ENCODE measurements at places on chromosomes 13 and 19. TPM values are rescaled to one million over a fixed set of nuclear protein-coding genes. Genes with fewer than 3 reads are reported as not detected.

Gene ZNF154
- 15.1 TPM for total RNA-seq

Gene MYCBP2
- 110 TPM for total RNA-seq

Gene ZNF221
- 3.8 TPM for total RNA-seq

Gene LHB
- not detected for total RNA-seq

Gene TEX29
- not detected for total RNA-seq

Gene STOML3
- 0.54 TPM for total RNA-seq

Gene PPM1N
- 1.9 TPM for total RNA-seq

Gene MEDAG
- not detected for total RNA-seq

Gene CYP4F2
- total RNA-seq, result 1.3 TPM

Gene PALM3
- total RNA-seq, result not detected

Gene IL27RA
- total RNA-seq, result 41.2 TPM

Gene ZNF628
- total RNA-seq, result 8.3 TPM

Gene C19orf33
- total RNA-seq, result 1.9 TPM

Gene KISS1R
- total RNA-seq, result 1.3 TPM

Gene KLK2
- total RNA-seq, result not detected

Gene TYK2
- total RNA-seq, result 174 TPM

Gene GDF15
- total RNA-seq, result 0.27 TPM

Gene LAMP1
- total RNA-seq, result 92.6 TPM

Gene LSM14A
- 134 TPM for total RNA-seq

Gene ZNF578
- 1.1 TPM for total RNA-seq

Gene NCAN
- total RNA-seq, result not detected

Gene ZNF613
- total RNA-seq, result 3.5 TPM

Gene ZNF549
- 5.4 TPM for total RNA-seq

Gene ZNF415
- 4.6 TPM for total RNA-seq

Gene TFDP1
- total RNA-seq, result 26.7 TPM

Gene ACTMAP
- 3.8 TPM for total RNA-seq

Gene ZNF728
- total RNA-seq, result under 0.01 TPM

Gene TJP3
- 1.1 TPM for total RNA-seq

Gene ZNF610
- total RNA-seq, result 2.2 TPM

Gene ZNF460
- 67.6 TPM for total RNA-seq

Gene MUC16
- under 0.01 TPM for total RNA-seq

Gene DLL3
- total RNA-seq, result 0.27 TPM

Gene RAB8A
- total RNA-seq, result 130 TPM

Gene CEACAM8
- 0.27 TPM for total RNA-seq

Gene MBD3
- total RNA-seq, result 80.2 TPM

Gene FOXA3
- total RNA-seq, result 1.6 TPM

Gene ATXN8OS
- total RNA-seq, result not detected

Gene OR10H5
- not detected for total RNA-seq

Gene DPP9
- total RNA-seq, result 42.0 TPM

Gene IGLON5
- 1.1 TPM for total RNA-seq

Gene SMAD9
- under 0.01 TPM for total RNA-seq

Gene BCAM
- total RNA-seq, result 8.6 TPM

Gene ANKRD24
- total RNA-seq, result 0.27 TPM

Gene EXOC3L2
- total RNA-seq, result 0.54 TPM

Gene ZSCAN4
- not detected for total RNA-seq

Gene ZNF888
- 7.0 TPM for total RNA-seq

Gene PEG3
- 1.1 TPM for total RNA-seq

Gene ZNF506
- 19.4 TPM for total RNA-seq
